CD4-positive, alpha-beta T cell (primary cell): ENCODE measurements at places on chromosomes 1 and 21. TPM values are rescaled to one million over a fixed set of nuclear protein-coding genes. Genes with fewer than 3 reads are reported as not detected.

The CASQ2 gene
- not detected for total RNA-seq

The LCK gene
- 187 TPM for total RNA-seq

The CCDC30 gene
- 1.2 TPM for total RNA-seq

The UBL4B gene
- not detected for total RNA-seq

The IFNLR1 gene
- total RNA-seq = 1.3 TPM

The PLA2G2A gene
- total RNA-seq = not detected

The GPR3 gene
- 0.19 TPM for total RNA-seq
